NCI-H2107 (cell line): ENCODE measurements at places on chromosomes 6 and 20.
A peak's percentile ranks its signal among the peaks of the same experiment; 100 is the strongest.

DNA sequence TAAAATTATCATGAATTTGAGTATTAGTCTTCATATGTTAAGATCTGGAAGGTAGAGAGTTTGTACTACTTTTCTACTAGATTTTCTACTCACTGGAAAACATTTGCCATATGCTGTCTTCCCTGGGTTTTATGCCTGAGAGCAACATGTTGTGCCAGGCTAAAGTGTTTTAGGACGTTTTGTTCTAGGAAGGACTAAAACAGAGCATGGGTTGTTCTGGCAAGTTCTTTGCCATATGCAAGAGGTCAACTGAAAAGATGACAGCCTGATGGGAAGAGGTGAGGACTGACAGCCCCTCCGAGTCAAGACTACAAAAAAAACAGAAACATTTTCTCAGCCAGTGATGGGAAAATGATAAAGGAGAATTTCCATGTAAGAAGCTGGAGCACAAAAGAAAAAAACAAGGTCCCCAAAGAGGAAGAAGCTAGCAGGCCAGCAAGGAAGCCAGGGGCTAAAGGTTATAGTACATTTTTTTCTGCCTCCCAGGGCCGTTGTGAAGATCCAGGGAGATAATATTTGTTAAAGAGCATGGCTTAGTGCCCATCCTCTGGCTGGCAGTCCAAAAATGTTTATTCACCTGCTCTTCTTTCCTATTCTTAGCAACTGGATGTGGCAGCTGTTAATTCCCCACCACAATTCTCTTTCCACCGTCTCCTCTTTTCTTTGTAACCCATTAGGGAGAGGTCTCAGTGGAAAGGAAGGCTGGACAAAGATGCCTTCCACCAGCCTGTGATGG, 7.8 kb downstream of the SCGN start:
- DNase-seq: no peak

DNA sequence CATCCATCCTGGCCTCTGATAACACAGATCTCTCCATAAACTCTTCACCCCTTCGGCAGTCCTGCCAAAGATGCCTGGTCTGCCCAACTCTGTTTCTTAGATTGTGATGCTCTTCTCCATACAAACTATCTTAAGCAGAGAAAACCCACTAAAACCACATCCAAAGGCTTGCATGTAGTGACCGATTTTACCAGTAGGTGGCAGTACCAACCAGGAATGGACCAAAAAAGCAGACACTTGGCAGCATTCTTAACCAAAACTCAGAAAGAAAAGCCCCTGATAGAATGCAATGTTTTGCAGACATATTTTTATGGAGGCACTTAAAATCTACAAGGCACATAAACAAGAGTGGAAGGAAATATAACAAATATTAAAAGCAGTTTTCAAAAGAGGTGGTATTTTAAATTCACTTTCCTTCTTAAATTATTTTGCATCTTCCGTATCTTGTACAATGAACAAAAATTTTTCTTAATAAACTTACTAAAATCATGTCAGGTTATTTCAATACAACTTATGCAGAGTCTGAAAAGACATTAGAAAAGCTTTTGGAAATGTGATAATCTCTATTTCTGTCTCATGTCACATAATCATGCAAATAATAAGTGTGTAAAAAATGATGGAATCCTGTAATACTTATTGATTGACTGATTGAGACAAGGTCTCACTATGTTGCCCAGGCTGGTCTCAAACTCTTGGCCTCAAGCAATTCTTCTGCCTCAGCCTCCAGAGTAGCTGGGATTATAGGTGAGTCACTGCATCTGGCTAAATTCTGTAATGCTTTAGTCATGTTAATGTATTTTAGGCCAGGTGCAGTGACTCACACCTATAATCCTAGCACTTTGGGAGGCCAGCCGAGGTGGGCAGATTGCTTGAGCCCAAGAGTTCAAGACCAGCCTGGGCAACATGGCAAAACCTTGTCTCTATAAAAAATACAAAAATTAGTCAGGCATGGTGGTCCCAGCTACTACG, 29.4 kb downstream of the LRP11 start:
- peak; percentile 10 for DNase-seq

GRCh38 chr6:30951907-30952469, 11.2 kb downstream of the MUCL3 start:
- DNase-seq: no peak

- DNase-seq: no peak
These were observed 3.9 kb downstream of the FOXQ1 start for GRCh38 chr6:1315560-1316386.

GRCh38 chr20:10747019-10747418, 73.2 kb upstream of the JAG1 start:
- DNase-seq: no peak
